A549 treated with GW870086 at 1 μM for 4 hours (cell line): ENCODE measurements at places on chromosomes 16 and 17. TPM values are rescaled to one million over a fixed set of nuclear protein-coding genes. Genes with fewer than 3 reads are reported as not detected.

The IL34 gene
- total RNA-seq, result 0.44 to 0.85 TPM (median 0.45 TPM) in 5 replicates

The NRN1L gene
- total RNA-seq, result 0.28 to 0.52 TPM in 2 of 5 replicates, not detected in the others

The EVPL gene
- 15.6 to 19.5 TPM (median 17.9 TPM) in 5 replicates for total RNA-seq

The PRSS22 gene
- total RNA-seq, result 0.39 to 1.4 TPM (median 1.3 TPM) in 5 replicates

The GLIS2 gene
- total RNA-seq, result 19.7 to 28.0 TPM (median 26.5 TPM) in 5 replicates

The CDRT15 gene
- total RNA-seq, result not detected in 5 replicates
